RWPE2 (cell line): ENCODE measurements at places on chromosomes 1 and 21.

GRCh38 chr1:81802707-81803430 is 2.1 kb downstream of the ADGRL2 start:
- H3K4me1 ChIP-seq, result no peaks in the 10 kb centered on the region
- H3K27me3 ChIP-seq, result peaks cover 94% of the 10 kb centered on the region
- no peak for DNase-seq
- H3K36me3 ChIP-seq, result no peaks in the 10 kb centered on the region
- peak overlapping the region; percentile 45 for H3K27ac ChIP-seq

DNA sequence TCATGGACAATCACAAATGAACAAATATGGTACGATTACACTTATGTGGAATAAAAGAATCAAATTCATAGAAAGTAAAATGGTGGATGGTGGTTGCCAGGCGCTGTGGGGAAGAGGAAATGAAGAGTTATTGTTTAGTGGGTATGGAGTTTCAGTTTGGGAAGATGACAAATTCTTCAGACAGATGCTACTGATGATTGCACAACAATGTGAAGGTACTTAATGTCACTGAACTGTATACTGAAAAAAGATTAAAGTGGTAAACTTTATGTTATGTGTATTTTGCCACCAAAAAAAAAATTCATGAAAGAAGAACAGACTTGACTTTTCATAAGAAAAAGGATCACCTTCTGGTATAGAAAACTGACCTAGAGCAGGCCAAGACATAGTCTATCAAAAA is 745.6 kb upstream of the CXADR start:
- no peak for DNase-seq
- H3K4me1 ChIP-seq, result no peaks in the 10 kb centered on the region
- no peak overlapping the region for H3K27ac ChIP-seq
- no peaks in the 10 kb centered on the region for H3K36me3 ChIP-seq

DNA sequence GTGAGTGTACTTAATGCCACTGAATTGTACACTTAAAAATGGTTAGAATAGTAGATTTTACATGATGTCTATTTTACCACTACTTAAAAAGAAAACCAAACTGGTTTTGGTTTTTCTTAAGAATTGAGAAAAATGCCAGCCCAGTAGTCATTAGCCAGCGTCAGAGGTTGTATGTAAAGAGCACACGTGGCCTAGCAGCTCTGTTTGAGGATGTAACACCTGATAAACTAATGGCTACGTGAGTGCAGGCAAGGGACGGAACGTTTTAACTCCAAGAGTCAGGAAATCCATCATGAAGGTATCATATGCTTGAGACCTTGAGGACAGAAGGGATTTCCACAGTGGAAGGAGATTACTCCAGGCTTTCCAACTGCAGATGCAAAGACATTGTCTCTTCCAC is 223.7 kb downstream of the MRPL39 start:
- H3K36me3 ChIP-seq, result no peaks in the 10 kb centered on the region
- H3K27ac ChIP-seq, result no peak overlapping the region
- no peak for DNase-seq
- no peak overlapping the region for H3K4me3 ChIP-seq
- no peaks in the 10 kb centered on the region for H3K27me3 ChIP-seq

GRCh38 chr1:10717296-10718082 is 79.0 kb downstream of the CASZ1 start:
- DNase-seq, result no peak
- no peak overlapping the region for H3K4me3 ChIP-seq
- H3K4me1 ChIP-seq, result no peaks in the 10 kb centered on the region
- no peaks in the 10 kb centered on the region for H3K27me3 ChIP-seq
- H3K36me3 ChIP-seq, result no peaks in the 10 kb centered on the region

DNA sequence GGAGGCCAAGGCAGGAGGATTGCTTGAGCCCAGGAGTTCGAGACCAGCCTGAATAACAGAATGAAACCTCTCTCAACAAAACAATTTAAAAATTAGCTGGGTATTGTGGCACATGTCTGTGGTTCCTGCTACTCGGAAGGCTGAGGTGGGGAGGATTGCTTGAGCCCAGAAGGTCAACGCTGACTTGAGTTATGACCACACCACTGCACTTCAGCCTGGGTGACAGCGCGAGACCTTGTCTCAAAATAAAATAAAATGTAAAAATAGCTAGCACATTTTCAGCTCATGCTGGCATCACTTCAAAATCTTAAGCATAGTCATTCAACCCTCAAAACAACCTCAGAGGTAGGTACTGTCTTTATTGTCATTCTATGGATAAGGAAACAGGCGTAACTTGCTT is 6.4 kb downstream of the JAK1 start:
- H3K27me3 ChIP-seq, result no peaks in the 10 kb centered on the region
- no peak overlapping the region for H3K4me3 ChIP-seq
- peaks cover 8% of the 10 kb centered on the region for H3K4me1 ChIP-seq
- no peak overlapping the region for H3K27ac ChIP-seq
- no peak for DNase-seq
- H3K36me3 ChIP-seq, result no peaks in the 10 kb centered on the region

GRCh38 chr1:170765712-170766330 is 101.9 kb downstream of the PRRX1 start:
- H3K4me3 ChIP-seq, result no peak overlapping the region
- no peak overlapping the region for H3K27ac ChIP-seq
- no peaks in the 10 kb centered on the region for H3K4me1 ChIP-seq
- DNase-seq, result no peak
- no peaks in the 10 kb centered on the region for H3K36me3 ChIP-seq

GRCh38 chr1:61337981-61338848 is 255.9 kb downstream of the NFIA start:
- H3K36me3 ChIP-seq, result peaks cover 4% of the 10 kb centered on the region
- H3K4me3 ChIP-seq, result peak overlapping the region; percentile 8

DNA sequence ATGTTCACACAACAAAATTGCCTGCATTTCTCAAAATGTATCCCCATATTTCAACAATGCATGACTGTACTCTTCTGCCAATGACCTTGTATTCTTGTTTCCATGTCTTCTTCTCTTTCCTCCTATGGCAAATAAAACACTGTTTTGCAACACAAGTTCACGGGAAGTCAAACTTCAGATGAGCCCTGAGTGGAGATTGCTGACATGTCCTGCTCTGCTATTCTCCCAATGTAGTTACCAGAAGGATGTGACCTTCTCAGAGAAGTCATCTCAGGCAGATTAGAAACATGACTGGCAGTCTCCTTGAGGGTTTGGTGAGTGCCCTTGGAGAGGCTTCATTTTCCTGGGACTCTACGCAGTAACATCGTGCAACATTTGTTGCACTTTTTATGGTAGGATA is 15.6 kb downstream of the FCGR2B start:
- H3K27ac ChIP-seq, result no peak overlapping the region
- H3K27me3 ChIP-seq, result no peaks in the 10 kb centered on the region
- no peaks in the 10 kb centered on the region for H3K36me3 ChIP-seq

DNA sequence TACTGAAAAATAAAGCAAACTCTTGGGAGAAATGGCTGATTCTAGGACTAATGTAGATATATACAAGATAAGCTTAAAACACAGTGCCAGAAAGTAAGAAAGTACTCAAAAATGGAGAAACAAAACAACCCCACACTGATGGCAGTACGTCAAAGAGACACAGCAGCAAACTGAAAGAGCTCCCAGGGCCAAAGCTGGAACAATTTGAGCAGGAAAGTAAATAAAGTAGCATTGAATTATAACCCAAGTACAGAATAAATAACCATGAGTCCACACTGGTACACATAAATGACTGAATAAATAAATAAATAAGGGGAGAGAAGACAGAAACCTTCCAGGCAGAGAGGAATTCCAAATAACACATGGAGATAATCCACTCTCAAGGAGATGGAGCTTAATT is 120.9 kb downstream of the GLUL start:
- no peak overlapping the region for H3K27ac ChIP-seq
- no peaks in the 10 kb centered on the region for H3K27me3 ChIP-seq
- no peak for DNase-seq
- no peaks in the 10 kb centered on the region for H3K36me3 ChIP-seq

- no peaks in the 10 kb centered on the region for H3K36me3 ChIP-seq
- DNase-seq, result no peak
- H3K4me3 ChIP-seq, result no peak overlapping the region
- H3K27me3 ChIP-seq, result no peaks in the 10 kb centered on the region
- no peak overlapping the region for H3K27ac ChIP-seq
These were observed 973.1 kb upstream of the ADGRL2 start for GRCh38 chr1:80827666-80828065.

DNA sequence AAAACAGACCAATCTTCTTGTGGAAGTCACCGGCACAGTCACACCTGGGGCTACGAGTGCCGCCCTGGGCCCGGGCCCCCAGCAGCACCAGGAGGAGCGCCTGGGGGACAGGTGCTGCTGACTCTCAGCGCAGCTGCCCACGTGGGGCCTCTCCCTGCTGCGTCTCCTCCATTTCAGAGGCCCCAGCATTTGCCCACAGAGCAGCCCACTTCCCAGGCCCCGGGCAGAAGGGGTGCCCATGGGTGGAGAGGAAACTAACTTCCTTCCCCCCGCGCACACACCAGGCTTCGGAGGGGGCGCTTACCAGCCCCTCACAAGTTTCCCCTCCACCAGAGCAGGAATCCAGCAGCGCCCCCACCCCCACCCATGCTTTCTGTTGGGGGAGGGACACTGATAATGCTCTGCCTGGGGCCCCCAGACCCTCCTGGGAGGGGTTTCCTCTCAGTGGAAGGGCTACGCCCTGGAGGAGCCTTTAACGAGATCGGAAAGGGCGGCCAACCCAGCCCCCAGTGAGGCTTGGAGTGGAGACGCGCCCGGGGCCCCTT is 440 bp downstream of the TNFRSF25 start:
- no peak overlapping the region for H3K27ac ChIP-seq
- no peaks in the 10 kb centered on the region for H3K4me1 ChIP-seq
- H3K4me3 ChIP-seq, result no peak overlapping the region
- H3K36me3 ChIP-seq, result peaks cover 46% of the 10 kb centered on the region
- no peaks in the 10 kb centered on the region for H3K27me3 ChIP-seq
- no peak for DNase-seq

GRCh38 chr1:27372808-27373690 is 1.6 kb downstream of the FCN3 start:
- no peaks in the 10 kb centered on the region for H3K4me1 ChIP-seq
- H3K36me3 ChIP-seq, result no peaks in the 10 kb centered on the region
- no peak overlapping the region for H3K4me3 ChIP-seq
- H3K27ac ChIP-seq, result no peak overlapping the region

DNA sequence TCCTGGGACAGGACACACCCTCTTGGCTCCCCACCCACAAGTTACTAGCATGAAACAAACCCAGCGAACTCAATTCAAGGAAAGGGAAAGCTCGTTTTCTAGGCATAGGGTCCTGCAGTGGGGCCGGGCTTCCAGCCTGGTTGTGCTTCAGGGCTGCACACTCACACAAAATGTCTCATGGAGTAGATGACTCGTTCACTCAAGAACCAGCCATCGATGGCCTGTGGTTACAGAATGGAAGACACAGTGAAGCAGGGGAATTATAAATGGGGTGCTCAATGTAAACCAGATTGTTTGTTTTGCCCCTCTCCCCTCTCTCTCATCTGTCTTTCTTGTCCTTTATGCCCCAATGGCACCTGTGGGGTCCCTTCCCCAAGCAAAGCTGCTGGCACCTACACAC is 56.0 kb upstream of the COX20 start:
- no peak overlapping the region for H3K27ac ChIP-seq
- H3K4me3 ChIP-seq, result no peak overlapping the region
- peaks cover 9% of the 10 kb centered on the region for H3K4me1 ChIP-seq
- no peak for DNase-seq

DNA sequence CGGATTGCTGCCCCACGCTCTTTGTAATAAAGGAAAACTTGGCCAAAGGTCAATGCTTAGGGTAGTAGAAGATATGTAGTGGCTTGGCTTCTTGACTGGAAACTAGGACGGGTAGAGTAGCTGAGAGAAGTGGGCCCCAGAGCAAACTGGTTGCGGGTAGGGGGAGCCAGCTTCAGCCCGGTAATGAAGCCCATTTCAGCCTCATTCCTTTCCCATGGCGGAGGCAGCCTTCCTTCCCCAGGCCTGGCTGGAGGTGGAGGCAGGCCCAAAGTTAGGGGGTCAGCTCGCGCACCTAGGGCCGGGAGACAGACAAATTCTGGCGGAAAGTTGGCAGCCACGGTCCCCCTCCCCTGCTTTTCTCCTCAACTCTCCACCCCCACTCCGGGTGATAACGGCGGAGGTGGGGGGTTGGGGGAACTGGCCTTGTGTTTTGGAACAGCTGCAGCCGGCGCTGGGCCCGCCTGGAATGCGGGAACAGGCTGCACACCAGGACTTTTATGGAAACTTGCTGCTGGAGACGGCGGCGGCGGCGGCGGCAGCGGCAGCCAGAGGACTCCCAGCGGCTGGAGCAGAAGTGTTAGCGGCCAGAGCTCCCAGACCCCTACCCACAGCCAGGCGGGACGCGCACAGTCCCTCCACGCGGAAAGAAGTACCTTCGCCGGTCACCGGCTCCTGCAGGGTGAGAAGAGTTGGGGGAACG is at the start of gene NEXN:
TSS of gene NEXN (plus strand) at position 544 of the 700 bp plus-strand sequence. CDS start 27,483 bp downstream, outside the sequence.
- peaks cover 16% of the 10 kb centered on the region for H3K4me1 ChIP-seq
- peak within 1 kb of the TSS; percentile 92 for H3K27ac ChIP-seq
- peak; percentile 62 for DNase-seq
- no peaks in the 10 kb centered on the region for H3K27me3 ChIP-seq
- H3K4me3 ChIP-seq, result peak within 1 kb of the TSS; percentile 61
- no peaks in the 10 kb centered on the region for H3K36me3 ChIP-seq

- DNase-seq, result no peak
- no peaks in the 10 kb centered on the region for H3K36me3 ChIP-seq
- no peak overlapping the region for H3K27ac ChIP-seq
- H3K4me3 ChIP-seq, result no peak overlapping the region
- no peaks in the 10 kb centered on the region for H3K4me1 ChIP-seq
- H3K27me3 ChIP-seq, result no peaks in the 10 kb centered on the region
These were observed 299.2 kb downstream of the USP25 start for GRCh38 chr21:16028941-16029464.

DNA sequence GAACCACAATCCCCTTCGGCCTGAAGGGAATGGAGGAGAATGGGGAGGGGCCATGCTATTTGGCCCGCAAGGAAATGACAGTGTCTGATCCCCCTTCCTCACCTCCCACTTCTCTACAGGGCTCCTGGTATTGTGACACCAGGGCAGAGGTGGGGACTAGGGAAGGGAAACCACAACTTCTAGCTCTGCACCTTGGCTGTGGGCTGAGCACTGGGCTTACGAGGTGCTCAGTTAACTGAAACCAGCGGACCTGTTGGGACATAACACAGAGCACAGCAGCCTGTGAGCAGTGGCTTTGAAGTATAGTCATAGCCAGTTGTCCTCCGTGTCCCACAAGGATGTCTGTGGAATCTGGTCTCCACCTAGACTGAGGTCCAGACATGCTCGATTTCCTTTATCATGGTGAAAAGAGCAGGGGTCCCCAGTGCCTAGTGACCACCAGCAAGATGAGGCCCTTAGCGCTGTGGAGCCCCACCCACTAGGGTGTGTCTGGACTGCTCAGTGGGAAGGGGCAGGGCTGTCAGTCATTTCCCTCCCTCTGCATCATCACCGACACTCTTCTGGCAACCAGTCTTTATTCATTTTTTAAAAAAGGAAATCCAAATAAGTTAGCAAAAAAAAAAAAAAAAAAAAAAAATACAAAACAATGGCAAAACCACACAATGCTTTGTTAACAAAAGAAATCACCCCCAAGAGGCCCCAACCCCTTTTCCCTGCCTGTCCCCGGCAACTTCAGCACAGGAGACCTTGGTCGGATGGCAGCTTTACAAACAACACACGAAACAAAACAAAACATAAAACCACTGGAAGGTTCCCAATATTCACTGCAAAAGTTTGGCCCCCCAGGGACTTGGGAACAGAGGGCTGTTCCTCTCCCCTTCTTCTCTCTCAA is 3.0 kb downstream of the MYOG start:
- DNase-seq, result no peak
- no peak overlapping the region for H3K4me3 ChIP-seq
- no peak overlapping the region for H3K27ac ChIP-seq
- no peaks in the 10 kb centered on the region for H3K4me1 ChIP-seq
- H3K36me3 ChIP-seq, result no peaks in the 10 kb centered on the region

- H3K27me3 ChIP-seq, result no peaks in the 10 kb centered on the region
- no peak overlapping the region for H3K4me3 ChIP-seq
- no peak for DNase-seq
- H3K4me1 ChIP-seq, result no peaks in the 10 kb centered on the region
These were observed 324.9 kb upstream of the DAB1 start for GRCh38 chr1:57748719-57749118.
